NCI-H524 treated with DMSO at 0.1 percent for 48 hours (cell line): ENCODE measurements at places on chromosomes 12 and 14.

DNA sequence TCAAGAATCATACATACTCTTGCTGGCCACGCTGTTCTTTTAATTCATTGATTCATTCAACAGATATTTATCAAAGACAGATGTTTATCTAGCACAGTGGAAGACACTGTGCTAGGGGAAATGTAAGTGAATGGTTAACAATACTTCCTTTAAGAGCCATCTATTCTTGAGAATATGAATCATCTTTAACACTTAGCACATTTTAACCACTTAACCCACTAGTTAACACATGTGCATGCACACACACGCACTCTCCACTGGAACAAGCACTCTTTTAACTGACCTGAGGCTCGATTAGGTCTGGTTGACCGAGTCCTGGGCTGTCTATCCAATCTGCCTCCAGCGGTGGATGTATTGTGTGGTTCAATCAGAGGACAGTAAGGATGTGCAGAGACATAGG lies 34.6 kb downstream of the LMNTD1 start:
- no peak for DNase-seq

DNA sequence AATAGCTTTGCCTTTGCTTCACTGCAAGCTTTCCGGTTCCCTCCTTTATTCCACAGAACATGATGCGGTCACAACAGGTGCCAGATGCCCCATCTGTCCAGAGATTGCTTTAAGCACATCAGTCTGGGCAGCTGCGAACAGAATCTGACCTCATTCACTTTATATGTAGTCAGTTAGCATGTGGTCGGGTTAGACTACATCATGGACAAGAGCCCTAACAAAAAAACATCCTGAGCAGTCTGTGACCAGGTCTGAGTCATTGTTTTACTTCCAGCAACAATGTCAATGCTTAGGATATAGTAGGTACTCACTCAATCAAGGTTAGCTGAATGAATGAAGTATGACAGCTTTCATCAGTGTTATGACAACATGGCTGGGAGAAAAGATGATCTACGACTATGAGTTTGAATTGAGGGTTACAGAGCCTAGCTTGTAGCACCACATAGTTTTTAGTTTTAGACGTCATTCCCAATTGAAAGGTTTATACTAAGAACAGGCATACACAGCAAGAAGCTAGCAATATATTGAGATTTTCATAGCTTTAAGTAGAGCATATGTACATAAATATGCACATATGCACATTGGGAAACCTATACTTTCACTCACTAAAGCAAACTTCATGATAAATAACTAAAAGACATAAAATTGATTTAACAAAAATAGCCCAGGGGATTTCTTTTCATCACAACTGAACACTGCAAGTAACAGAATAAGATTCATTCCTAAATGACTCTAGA lies 64.2 kb upstream of the TMCC3 start:
- peak; percentile 65 for DNase-seq

GRCh38 chr12:121908702-121909101 lies 9.7 kb upstream of the CFAP251 start:
- DNase-seq: no peak

GRCh38 chr12:124171231-124171979 lies 123.5 kb upstream of the RFLNA start:
- DNase-seq: no peak

DNA sequence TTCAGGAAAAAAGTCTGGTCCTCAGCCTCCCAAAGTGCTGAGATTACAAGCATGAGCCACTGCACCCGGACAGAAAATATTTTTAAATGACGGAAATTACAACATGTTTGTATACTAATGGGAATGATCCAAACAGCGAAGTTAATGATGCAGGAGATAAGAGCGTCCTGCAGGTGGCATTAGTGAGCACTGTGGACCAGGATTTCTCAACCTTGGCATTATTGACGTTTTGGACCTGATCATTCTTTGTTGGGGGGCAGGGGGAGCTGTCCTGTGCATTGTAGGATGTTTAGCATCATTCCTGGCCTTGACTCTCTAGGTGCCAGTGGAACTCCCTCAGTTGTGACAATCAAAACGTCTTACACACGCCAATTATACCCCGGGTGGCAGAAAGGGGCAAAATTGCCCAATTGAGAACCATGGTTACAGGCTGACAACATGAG lies 34.1 kb downstream of the SCFD1 start:
- no peak for DNase-seq

GRCh38 chr12:13179211-13180074 lies 17.1 kb upstream of the EMP1 start:
- DNase-seq: no peak

DNA sequence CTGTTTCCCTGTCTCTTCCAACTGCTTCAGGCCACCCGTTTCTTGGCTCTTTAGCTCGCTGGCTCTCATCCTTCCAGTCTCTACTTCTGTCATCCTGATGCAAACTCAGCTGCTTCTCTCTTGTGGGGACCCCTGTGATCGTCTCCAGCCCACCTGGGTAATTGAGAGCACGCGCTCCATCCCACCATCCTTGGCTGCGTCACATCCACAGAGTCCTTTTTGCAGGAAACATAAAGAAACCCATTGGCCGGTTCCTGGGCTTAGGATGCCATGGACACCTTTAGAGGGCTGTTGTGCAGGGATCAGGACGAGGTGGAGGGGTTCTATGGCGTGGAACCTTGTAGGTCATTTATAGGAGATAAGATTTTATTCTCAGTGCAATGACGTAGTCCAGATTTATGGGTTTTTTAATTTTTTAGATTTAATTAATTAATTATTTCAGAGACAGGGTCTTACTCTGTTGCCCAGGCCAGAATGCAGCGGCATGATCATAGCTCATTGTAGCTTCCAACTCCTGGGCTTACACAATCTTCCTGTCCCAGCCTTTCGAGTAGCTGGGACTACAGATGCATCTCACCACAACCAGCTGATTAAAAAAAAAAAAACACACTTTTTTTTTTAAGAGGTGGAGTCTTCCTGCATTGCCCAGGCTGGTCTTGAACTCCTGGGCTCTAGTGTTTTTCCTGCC lies 82.6 kb downstream of the CCDC92 start:
- no peak for DNase-seq

GRCh38 chr14:91335191-91336092 lies 82.2 kb downstream of the CCDC88C start:
- no peak for DNase-seq

DNA sequence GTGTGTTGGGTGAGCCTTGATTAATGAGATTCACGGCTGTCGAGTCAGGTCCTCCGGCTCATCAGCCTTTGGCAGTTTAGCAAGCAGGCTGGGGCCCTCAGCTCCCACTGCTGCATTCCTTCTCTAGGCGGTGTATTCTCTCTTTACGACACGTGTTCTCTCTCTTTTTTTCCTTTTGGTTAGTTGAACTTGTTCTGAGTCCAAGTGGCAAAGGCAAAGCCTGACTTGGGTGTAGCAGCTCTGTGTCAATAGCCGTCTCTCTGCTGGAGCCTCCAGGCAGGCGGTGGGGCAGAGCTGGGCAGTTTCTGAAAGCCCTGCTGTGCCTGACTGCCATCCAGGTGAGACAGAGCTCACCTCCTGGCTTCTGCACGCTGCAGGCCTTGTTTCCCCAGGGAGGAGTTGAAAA lies 46.6 kb downstream of the SUSD6 start:
- DNase-seq: no peak

- DNase-seq: no peak
These were observed 13.4 kb upstream of the SLC6A12 start for GRCh38 chr12:227286-227915.

GRCh38 chr12:114674251-114675047 lies 9.5 kb downstream of the TBX3 start:
- DNase-seq: no peak

- DNase-seq: no peak
These were observed 485.8 kb upstream of the ATXN7L3B start for GRCh38 chr12:74051848-74052247.

DNA sequence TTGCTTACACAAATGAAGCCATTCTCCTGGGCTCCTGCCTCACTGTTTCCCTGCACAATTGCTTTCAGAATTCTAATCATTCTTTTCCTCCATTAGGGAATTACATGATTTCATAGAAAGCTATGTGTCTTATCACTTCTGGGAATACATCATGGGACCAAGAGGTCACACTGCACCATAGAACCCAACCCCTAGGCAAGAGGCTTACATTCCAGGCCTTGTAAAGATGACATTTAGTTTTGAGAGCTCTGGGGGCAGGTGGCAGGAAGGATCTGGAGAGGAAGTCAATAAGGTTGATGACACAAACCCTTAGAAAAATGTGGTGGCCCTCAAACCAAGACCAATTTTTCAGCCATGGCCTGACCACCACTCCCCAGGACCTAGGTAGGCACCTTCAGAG lies 57.1 kb downstream of the NUAK1 start:
- DNase-seq: no peak

DNA sequence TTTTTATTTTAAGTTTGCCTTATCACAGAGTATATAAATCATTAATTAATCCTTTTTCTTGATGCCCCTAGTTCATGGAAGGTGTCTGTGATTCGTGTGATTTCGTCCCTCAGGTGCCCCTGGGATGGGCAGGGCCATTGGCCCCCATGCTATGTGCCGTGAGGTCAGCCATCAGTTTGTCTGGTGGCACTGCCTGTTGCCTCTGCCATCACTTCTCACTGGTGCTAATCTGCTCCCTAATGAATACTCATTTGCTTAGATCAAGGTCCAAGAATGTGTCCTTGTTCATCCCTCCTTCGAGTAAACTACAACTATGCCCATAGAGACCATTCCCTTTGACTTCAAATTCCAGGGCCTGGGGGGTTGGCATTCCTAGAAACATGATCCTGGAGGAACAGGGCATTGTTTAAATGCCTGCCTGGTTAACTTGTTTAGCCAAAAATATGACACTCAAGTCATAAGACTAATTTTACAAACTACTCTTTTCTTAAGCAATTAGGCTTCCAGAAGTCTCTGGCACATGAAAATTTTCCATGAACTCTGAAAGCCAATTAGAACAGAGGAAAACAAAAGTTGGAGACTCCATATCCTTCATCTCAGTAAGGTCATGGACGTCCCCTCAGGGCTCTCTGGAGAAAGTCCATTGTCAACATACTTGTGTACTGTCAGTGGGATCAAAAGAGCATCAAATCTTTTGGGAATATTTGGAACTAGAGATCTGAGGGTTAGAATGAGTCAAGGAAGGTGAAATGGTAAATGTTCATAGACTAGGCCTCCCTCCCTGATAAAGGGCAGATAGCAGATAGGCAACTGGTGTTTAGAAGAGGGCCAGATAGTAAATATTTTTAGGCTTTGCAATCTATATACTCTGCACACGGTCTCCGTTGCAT lies 90.9 kb upstream of the PLXNC1 start:
- no peak for DNase-seq

GRCh38 chr14:51097287-51097686 lies 2.4 kb upstream of the TRIM9 start:
- DNase-seq: no peak

DNA sequence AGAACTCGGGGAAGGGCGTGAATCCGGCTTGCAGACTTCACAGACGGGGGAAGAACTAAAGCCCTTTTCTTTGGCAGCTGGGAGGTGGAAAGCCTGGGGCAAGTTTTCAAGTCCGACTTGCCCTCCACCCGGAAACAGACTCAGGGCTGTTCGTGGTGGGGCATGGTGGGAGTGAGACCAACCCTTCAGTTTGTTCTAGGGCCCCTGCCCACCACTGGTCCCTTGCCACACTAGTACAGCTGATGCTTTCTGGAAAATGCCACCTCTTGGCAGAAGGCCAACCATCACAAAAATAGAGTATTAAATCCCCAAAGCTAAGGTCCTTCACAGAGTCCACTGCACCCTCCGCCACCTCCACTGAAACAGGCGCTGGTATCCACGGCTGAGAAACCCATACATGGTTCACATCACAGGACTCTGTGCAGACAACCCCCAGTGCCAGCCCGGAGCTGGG lies 50.4 kb upstream of the DDX11 start:
- no peak for DNase-seq

DNA sequence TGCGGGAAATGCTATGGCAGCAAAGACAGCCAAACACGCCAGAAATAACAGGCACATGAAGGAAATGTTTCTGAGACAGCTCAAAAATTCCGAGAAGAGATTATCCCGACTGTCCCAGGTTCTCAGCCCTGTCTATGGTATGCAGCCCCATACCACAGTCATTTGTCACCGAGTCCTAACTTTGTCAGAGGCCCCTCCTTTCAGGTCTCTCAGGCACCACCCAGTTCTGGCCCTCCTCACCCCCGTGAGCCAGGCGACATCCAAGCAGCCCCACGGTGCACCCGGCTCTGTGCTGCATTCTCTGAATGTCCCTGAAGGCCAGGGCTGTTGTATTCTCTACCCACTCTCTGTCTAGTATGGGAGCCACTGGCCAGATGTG lies 24.0 kb downstream of the SSH1 start:
- DNase-seq: no peak

DNA sequence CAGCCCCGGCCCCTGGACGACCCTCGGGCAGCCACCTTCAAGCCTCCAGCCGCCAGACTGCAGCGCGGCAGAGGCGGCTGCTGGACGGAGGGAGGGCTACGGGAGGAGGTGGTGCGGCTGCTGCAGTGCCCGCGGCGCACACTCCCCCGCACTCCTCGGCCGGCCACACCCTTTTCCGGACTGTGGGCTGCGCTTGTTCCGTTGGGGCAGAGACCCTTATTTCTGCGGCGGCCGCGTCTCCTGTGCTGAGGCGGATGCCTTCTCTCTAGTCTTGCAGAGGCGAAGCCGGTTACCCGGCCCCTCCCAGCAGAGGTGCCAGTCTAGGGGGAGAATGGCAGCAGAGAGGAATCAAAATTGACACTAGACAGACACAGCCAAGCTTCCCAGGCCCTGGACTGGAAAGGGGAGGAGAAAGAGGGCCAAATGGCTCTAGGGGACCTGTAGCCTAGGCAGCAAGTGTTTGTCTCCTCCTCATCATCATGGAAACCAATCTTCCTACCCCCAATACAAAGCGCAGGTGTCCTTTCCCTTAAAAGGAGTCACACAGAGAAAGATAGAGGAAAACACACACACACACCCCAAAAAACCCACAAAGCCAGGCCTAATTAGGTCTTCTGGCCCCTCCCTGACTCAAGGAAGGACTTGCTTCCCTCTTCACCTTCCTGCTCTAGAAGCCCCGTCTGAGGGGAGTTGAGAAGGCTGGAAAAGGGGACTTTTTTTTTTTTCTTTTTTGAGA lies 1.3 kb downstream of the ESYT1 start:
- DNase-seq: no peak

DNA sequence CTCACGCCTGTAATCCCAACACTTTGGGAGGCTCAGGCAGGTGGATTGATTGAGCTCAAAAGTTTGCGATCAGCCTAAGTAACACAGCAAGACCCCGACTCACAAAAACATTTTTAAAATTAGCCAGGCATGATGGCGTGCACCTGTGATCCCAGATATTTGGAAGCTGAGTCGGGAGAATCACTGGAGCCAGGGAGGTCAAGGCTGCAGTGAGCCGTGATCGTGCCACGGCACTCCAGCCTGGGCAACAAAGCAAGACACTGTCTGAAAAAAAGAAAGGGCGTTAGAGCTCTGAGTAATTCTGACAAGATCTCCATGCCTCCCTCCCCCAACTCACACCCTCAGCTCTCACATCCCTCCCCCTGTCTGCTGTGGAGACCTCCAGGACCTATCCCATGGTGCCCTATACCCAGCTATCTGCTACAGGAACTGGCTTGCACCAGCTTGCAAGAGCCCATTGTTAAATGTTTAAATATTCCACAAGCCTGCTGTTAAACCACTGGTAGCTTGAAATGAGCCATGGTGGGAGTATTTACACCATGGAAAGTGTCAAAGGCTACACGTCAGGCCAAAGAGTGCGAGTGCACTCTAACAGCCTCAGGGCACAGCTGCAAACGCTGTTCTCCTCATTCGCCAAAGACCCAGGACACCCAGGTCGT lies 35.1 kb upstream of the PPP2R5C start:
- no peak for DNase-seq

GRCh38 chr12:94092516-94093241 lies 55.7 kb upstream of the PLXNC1 start:
- DNase-seq: no peak
